ENCODE measurements at places on chromosomes 5 and 9.
A peak's percentile ranks its signal among the peaks of the same experiment; 100 is the strongest.

DNA sequence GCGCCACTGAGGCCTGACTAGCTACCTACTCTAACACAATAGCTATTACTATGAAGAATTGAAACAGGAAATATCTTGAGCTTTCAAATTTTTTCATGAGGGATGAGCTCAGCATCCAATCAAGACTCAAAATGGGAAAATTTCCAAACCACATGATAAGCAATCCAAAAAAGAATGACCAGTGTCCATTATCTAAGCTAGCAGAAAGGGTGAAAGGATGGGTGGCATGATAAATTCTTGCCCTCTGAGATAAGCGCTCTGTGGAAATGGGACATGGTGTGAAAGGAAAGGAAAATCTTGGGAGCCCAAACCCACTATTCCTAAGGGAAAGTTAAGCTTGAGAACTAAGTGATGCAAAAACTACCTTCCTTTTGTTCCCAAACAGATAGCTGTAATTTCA, 170.2 kb upstream of the NREP start:
- no peak for DNase-seq

DNA sequence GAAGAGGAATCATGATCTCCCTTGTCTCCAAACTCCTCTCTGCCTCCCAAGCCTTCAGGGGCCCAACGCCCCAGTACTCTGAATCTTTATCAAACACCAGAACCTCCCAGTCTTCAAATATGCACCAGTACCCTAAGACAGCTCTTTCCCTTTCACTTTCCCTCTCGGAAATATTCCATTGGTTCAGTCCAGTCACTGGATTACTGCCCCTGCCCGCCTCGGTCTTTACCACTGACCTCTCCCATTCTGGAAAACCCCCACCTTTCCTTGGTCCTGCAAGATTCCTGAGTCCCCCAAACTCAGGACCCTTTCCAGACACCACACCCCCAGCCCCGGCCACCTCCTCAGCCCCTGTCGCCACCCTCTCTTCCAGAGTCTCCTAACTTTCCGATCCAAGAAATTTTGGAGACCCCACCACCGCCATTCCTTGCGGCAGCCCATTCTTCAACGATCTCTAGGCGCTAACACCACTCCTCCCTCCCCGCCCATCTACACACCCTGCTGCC, 674 bp downstream of the C5orf15 start:
- no peak for DNase-seq

DNA sequence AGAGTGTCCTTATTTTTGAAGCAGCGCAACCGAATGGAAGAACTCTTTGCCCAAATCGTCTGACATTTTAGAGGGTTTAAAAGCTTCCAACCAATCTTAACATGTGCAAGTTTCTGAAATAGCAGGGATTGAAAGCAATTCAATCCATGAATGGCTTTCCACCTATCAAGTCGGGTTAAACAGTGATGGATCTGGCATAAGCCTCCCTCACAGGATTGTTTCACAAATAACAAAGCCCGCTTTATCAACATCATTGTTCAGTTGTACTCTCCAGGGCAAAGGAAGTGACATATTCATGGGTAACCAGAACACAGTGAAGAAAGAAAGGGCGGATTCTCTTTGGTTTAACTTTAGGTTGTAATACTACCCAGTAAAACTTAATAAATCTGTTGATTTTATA, 497.3 kb downstream of the MTRR start:
- DNase-seq, result no peak

- DNase-seq, result no peak
Observed at GRCh38 chr5:57478826-57479225, 3.8 kb downstream of the ACTBL2 start.

DNA sequence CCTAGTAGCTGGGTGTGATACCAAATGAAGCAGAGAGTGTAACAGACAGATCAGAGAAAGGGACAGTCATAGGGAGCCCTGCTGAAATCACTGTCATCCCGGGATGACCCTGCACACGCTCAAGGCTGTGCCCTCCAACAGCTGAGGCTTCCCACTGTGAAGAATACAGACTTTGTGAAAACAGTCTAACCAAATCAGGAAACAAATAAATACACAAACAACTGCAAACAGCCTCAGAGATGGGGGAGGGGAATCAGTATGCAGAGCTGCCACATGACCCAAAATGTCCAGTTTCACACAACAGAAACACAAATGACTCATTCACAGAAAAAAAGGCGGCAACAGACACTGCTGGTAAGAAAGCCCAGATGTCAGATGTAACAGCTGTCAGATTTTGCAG, 101.9 kb downstream of the ADAMTS2 start:
- DNase-seq, result no peak

DNA sequence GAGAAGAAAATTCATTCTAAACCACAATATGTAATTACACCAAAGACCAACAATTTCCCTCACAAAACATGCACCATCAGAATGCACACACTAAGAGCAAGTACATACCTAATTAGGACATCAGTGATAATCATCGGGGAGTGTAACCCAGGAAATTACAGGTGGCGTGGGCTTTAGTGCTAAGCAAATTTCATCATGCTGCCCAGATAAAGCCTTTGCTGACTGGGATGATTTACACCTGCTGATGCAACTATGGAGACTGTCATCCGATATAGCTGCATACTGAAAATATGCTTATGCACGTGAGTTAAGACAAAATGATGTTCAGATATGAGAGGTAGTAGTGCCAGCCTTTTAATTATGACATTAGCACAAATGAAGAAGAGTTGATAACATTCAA, 123.2 kb downstream of the DCP2 start:
- DNase-seq, result no peak

GRCh38 chr5:6910950-6911349, 197.7 kb downstream of the TENT4A start:
- DNase-seq, result no peak

DNA sequence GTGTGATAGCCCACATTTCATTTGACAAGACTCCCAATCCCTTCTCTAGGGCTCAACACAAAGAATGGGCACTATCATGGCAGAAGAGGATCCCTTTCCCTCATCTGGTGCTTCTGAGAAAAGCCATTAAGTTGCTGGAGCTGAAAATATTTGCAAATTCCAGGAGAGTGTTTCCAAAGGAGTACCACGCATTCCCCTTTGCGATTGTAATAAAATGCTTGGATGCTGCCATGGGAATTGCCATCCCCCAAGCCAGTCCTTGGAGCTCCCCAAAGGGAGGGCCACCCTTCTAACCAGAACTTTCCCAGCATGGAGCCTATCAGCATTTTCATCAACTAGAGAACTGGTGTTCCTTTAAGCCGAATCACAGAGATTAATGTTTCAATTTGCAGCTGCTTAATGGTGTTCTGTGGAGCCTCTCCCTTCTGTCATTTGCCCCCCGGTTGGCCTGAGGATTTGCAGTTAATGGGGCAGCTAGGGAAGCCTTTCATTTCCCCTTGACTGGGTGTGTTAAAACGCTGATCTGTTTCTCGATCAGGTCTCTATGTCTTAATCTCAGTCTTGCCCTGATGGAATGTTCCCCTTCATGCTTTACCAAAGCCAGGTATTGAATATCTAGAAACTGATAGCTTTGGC, 133.0 kb downstream of the ENC1 start:
- no peak for DNase-seq

- DNase-seq, result no peak
Observed at GRCh38 chr9:129118799-129119198, 7.6 kb downstream of the PTPA start.

DNA sequence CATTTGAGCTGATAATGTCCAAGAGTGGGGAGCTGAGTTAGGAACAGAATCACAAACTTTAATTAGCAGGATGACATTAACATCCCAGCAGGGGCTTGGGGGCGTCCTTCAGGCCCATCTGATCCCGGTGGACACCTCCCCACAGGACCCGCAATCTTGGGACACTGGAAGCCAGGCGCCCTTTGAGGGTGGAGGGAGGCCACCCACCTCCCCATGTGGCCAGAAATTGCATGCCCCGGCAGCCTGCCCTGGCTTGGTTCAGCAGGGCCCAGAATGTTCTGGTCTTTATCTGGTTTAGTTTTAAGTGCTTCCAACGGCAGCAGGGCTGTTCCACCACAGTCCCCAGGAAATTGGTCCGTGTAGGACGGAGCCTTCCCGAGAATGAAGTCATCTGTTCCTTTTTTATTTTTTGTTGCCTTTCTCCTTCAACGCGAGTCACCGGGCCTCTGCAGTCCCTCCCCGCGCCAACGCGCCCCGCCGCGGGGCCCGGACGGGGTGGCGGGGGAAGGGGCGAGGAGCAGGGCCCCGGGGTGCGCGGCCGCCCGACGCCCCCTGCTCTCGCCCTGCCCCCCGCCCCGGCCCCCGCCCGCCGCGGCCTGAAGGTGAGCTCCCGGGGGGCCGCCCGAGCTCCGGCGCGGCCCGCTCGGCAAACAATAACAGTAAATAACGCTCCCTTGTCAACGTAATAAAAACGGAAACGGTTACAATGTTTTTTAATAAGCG, 207.9 kb downstream of the C9orf50 start:
- DNase-seq, result peak; percentile 28

DNA sequence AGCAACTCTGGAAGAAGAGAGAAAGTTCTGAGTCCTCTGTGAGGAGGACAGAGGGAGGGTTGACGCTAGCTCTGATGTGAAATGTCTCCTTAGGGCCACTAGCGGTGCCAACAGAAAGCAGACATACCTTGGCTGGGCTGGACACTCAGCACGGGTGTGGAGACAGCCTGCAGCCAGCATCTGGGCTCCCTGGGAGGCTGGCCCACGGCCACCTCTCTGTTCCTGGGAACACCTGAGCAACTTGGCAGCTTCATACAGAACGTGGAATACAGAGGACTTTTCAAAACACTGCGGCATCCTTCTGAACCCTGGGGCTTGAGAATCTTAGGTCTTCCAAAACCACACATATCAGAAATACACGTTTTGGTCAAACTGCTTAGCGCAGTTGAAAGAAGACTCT, 269.1 kb downstream of the FSTL4 start:
- DNase-seq, result no peak

DNA sequence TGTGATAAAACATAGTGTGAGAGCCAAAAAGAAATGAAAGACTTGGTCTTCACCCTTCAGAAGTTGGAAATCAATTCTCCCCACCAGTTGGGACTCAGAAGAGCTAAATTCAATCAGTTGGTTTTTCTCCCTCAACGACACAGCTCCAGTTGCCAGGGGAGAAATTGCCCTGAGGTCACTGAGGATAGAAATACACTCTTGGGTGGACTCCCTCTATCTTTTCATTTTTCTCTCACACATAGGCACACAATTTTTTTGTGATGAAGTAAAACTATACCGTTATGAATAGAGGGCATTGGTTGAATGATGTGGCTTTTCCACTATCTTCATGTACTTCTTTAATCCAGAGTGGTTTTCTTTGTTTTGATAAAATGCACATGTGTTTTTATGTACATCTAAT, 80.2 kb downstream of the ZNF366 start:
- no peak for DNase-seq

GRCh38 chr5:178505639-178506407, 84.4 kb downstream of the COL23A1 start:
- no peak for DNase-seq

- no peak for DNase-seq
Observed at GRCh38 chr5:139417214-139417613, 13.3 kb upstream of the SPATA24 start.
